ENCODE measurements at places on chromosomes 2 and 18.

GRCh38 chr2:118830118-118830517, 17.3 kb downstream of the EN1 start:
- no peak for DNase-seq

DNA sequence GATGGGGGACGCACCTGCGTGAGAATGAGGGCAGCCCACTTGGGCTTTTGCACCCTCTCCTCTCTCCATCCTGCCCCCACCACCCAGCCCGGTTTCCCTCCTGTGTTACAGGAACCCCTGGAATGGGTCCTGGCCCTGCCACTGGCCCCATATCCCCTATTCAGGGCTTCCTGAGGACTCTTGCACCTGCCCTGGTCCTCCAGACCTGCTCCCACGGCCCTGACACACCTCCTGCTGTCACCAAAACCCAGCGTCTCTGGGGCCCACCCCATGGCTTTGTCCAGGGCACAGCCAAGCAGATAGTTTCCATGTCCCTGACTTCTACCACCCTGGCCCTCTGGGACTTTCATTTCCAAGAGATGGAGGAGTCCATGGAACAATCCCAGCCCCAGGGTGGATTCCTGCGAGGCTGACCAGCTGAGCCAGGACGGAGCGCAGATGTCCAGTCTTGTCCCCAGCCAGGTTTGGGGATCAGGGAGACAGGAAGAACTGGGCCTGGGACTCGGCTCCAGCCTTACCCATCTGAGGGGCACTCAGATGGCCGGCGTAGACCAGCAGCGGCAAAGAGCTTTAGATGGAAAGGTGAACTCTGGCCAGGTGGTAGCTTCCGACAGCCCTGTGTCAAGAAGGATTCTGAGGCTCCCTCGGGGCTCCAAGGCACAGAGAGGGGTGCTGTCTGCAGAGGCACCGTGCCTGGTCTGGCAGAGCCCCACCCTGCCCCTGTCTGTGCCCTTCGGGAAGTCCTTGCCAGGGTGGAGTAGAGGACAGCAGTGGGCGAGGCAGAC, 12.0 kb downstream of the GPR35 start:
- no peak for DNase-seq

DNA sequence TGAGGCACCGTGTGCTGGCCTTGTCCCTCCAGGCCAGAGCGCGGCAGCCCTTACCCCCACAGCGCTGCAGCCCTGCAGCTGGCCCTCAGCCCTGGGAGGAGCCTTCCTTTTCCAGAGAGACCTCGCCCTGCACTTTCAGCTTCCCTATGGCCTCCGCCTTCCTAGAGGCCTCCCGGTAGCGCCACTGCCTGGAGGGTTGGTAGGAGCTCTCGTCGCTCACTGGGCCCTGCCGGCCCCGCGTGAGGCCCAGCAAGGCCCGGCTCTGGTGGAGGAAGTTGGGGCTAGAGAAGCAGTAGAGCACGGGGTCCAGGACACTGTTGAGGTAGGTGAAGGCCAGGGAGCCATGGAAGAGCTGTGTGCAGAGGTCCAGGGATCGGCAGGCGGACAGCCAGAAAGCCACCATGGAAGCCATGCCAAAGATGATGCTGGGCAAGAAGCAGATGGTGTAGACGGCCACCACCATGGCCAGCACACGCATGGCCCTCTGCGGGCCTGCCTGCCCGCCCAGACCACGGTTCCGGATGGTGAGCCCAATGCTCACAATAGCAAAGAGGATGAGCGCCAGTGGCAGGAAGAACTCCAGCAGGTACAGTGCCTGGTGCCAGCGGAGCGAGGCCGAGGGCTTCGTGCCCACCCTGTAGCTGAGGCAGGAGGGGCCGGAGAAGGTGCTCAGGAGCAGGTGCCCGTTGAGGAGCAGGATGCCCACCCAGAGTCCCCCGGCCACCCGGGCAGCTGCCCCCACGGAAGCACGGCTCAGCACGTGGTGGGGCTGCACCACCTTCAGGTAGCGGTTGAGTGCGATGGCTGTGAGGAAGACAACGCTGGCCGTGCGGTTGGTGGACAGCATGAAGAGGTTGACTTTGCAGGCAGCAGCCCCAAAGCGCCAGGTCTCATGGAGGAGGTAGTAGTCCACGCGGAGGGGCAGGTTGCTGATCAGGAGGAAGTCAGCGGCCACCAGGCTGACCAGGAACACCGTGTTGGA, 821 bp downstream of the OXER1 start:
- no peak for DNase-seq

DNA sequence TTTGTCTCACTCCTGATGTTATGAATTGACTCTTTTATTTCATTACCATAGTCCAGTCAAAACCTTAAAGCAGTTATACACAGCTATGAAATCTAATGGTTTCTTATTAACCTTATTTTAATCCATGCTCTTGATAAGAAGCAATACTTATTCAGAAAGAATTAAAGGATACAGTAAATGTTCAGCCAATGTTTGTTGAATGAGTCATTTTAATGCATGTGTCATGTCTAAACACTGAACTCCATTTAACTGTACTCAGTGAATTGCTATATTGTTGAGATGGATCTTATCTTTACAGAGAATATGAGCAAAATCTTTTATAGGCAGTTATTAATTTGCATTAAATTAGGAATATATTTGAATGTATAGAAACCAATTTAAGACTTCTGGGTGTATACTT, 135.1 kb upstream of the TFPI start:
- no peak for DNase-seq

DNA sequence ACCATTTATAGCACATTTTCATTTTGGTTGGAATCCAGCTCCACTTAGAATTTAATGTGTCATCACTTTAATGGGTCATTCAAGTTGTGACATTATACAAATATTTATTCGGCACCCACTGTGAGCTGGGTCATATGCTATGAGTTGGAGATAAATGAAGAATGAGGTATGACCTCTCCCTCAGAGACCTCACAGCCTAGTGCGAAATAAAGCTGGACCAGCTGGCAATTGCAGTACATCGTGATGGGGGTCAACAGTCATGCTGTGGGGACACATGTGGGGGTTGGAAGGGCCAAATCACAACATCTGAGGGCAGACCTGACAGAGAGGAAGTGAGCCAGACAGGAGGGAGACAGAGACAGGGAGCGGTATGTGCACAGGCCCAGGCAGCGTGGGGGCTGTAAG, 175.4 kb downstream of the MAIP1 start:
- DNase-seq, result no peak

DNA sequence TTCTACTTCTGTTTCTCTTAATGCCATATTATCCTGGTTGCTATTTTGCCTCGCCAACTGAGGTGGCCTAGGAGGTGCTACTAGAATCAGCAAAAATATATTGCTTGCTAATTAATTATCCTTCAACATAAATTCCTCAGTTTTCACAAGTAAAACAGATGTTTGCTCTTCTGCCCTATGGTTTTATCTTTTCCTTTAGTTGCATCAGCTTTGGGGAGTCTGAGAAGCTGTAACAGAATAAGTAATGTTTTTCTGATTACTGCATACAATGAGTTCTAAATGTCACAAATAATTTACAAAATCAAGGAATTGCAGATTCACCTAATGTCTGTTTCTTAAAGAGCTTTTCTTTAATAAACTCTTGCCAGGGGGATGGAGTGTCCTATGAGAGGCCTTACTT, 36.7 kb downstream of the GULP1 start:
- DNase-seq, result no peak

DNA sequence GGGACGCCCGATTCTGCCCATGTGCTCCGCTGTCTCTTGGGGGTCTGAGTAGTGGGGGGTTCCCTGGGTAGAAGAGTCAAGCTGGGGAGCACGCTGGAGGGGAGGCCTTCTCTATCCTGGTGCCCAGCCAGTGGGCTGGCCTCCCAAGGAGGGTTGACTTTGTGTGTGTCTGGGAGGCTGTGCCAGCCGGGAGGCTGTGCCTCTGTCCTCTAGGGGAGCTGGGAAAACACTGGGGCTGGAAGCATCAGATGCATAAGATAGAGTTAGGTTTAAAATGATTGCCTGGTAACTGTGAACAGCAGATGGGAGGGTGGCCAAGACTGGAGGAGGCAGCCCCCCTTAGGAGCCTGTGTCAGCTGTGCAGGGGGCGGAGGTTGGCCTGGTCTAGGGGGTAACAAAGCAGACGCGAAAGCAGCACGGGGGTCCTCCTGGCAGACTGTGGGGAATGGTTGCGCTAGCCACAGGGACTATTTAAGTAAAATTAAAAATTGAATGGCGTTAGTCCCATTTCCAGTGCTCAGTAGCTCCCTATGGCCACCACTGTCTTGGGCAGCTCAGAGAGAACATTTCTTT, 1.3 kb downstream of the ING5 start:
- DNase-seq, result no peak

GRCh38 chr2:227415538-227416424, 28.0 kb upstream of the SCYGR1 start:
- no peak for DNase-seq

DNA sequence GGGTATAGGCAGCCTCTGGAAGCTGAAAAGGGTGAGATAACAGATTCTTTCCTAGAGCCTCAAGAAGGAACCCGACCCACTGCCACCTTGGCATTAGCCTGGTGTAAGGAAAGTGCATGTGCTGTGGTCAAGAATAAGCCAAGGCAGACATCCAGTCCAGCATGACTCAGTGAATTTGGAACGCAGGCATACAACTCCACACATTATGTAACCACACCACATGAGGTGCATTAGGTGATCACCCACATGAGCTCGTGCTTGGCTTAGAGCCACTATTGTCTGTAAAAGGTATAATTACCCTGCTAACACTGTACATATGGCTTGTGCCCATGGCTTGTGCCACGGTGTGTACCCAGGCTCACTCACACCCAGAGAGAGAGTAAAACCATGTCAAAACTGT, 583.7 kb upstream of the HNMT start:
- no peak for DNase-seq

GRCh38 chr2:127347734-127348392, 39.9 kb downstream of the MAP3K2 start:
- no peak for DNase-seq

- no peak for DNase-seq
These were observed 96.0 kb downstream of the HNMT start for GRCh38 chr2:138060301-138060635.

GRCh38 chr2:234823196-234823876, 128.5 kb upstream of the SH3BP4 start:
- no peak for DNase-seq

- DNase-seq, result no peak
These were observed 14.8 kb upstream of the CNDP1 start for GRCh38 chr18:74519320-74520095.

GRCh38 chr2:99688699-99689098, 198.9 kb upstream of the REV1 start:
- no peak for DNase-seq

DNA sequence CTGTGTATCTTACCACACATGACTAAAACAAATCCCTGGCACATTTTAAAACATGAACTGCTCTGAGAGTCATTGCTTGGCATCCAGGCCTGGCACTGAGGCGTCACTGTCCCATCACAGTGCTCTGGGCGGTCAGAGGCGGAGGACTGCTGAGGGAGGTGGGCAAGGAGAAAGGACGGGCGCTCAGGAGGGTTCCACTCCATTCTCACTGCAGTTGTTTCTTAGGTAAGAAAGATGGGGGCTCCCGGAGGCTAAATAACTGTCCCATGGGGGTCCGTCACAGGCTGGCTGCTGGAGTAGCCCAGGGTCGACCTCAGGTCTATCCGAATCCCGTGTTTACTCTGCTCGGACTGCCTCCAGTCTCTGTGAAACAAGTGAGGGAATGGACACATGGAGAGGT, 117.5 kb downstream of the FAM168B start:
- no peak for DNase-seq

DNA sequence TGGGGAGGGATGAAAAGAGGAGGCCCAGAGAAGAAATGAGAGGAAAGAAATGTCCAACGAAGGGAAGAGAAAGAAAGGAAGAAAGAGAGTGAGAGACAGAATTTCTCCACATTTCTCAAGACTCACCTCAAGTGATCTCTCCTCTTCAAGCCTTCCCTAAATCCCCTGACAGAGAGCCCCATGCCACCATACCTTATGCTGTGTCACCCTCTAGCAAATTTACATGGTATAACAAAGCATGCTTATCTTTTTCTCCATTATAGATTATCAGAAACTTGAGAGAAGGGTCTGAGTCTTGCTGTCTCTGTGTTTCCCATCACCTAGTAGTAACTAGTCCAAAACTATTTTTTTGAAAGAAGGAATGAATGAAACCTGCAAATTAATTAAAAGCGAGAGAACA, 1208.4 kb downstream of the DPP10 start:
- no peak for DNase-seq

GRCh38 chr18:23227726-23228070, 92.4 kb downstream of the CABLES1 start:
- no peak for DNase-seq

DNA sequence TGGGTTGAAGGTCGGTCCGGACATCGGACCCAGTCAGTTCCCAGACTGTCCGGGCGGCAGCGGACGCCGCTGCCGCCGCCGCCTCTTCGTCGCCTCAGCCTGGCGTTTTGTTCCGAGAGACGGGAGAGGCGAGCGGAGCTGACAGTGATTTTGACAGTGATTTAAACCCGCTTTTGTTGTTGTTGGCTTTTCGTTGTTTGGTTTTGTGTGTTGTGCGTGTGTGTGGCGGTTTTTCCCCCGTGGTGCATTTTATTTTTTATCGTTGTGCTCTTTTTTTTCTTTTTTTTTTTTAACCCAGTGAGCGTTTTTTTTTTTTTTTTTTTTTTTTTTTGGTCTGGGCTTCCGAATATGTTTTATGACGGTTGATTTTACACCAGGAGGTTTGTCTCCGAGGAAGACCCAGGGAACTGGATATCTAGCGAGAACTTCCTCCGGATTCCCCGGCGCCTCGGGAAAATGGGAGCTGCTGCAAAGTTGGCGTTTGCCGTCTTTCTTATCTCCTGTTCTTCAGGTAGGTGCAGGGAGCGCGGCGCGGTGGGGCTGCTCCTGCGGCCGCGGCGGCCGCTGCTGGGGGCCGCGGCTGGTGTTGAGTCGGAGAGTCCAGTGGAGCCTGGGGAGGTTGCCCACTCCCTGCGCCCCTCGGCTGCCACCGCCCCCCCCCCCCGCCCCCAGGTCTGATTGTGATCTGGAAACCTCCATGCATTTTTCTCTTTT, at the start of gene ACVR2A:
Gene ACVR2A, plus strand, starts transcription at position 333 of the 714 bp plus-strand sequence. Its CDS starts 124 bp downstream, at position 457.
- DNase-seq, result no peak

- DNase-seq, result no peak
These were observed 14.5 kb upstream of the MAT2A start for GRCh38 chr2:85524336-85524908.

DNA sequence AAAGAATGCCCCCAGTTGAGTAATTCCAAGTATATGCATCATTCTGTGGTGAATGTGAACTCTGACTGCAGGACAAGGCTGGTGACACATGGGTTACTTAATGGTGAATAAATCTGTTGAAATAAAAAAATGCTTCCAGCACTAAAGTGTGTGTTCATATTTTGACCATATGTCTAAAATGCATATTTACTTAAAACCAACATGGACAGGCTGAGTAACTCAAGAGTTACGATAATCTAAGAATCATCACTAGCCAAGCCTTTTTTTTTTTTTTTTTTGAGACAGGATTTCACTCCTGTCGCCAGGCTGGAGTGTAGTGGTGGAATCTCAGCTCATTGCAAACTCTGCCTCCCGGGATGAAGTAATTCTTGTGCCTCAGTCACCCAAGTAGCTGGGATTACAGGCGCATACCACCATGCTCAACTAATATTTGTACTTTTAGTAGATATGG, 47.1 kb upstream of the CCBE1 start:
- DNase-seq, result no peak

- DNase-seq, result no peak
These were observed 24.3 kb upstream of the COPS8 start for GRCh38 chr2:237061356-237061755.
